Cortex of kidney (tissue), 1 donor: ENCODE measurements at places on chromosomes 12 and 14.

DNA sequence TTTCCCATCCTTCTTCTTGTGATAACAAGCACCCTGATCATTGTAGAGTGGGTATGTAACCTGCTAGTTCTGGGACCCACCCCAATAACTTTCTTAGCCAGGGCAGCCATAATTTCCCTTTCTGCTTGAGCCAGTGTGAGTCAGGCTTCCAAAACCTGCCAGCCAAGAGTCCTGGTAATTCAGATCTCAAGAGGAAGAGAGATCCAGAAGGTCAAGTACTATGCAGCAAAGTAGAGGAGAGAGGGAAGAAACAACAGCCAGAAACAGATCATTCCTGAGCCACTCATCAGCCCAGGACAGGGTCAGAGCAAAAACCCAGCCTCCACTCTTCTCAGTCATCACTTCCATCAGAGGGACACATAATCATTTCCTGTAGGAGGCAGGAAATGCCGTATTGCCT is 182.0 kb downstream of the DICER1 start:
- no peak for DNase-seq

GRCh38 chr14:101598571-101599233 is 37.4 kb downstream of the DIO3 start:
- no peak for DNase-seq

GRCh38 chr14:92584220-92584619 is 70.6 kb downstream of the RIN3 start:
- DNase-seq: no peak

DNA sequence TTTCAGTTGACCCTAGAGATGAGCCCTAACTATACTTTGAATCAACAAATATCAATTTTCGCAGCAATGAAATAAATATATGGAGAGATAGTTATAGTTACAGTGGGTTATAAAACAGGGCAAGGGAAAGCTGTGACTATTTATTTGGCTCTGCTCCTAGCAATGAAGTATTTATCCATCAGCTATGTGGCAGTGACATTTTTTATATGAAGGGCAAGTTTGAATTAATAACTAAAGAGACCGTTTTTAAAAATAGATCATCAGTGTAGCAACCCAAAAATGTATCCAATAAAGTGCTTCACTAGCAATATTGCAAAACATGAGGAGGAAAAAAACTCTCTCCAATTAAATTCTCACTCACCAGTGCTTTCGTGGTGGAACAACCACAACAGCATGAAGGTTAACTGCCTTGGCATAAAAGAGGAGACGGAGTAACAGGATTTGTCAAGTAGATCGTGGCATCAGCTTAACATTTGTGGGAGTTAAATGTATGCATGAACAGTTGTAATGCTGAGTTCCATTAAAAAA is 58.1 kb upstream of the NUDT4 start:
- DNase-seq: no peak

DNA sequence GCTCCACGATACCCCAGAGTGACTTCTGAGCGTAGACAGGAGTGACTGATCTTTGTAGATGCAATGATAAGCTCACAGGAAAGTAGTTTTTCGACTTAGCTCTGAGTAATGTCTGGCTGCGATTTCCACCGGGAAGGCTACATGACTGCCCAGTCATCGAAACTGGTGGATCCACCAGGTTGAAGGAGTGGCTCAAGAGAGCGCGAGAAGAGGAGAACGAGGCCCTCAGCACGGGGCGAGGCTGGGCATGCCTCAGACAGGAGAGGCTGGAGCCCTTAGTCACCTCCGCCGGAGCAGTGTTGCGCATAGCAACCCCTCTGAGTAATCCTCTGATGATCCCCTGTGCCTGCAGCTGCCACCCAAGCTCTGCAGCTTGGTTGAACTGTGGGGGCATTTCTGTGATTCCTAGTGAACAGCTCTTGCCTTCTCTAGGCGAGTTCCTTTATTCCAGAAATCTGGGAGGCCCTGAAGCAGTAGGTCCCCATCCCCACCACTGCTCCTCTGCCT is 25.6 kb downstream of the ELK3 start:
- no peak for DNase-seq

- DNase-seq: no peak
Observed at GRCh38 chr12:24798335-24798734, 150.6 kb downstream of the BCAT1 start.

DNA sequence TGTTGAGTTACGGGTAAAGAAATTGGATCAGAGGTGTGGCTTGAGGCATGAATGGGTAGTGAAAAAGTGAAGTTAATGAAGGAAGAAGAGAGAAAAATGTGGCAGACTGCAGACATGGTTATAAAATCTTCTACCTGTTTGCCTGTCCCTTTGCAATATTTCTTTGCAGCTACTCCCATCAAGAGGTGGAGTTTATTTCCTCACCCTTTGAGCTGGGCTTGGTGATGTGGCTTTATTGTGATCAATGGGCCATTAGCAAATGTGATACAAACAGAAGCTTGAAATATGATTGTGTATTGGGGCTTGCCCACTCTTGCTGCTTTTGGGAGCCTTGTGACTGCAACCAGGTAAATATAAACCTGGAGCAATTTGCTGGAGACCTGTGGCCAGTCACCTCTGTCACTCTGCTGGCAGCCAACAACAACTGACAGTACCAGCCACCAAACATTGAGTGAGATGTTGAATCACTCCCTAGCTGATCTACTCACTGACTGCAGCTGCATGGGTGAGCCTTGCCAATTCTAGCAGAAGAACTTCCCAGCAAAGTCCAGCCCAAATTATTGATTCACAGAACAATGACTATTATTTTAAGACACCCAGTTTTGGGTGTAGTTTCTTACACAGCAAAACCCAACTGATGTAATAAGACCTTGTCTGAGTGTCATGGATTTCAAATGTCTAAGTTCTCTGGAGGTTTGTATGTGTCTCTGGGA is 151.0 kb upstream of the ATP2B1 start:
- no peak for DNase-seq
